Ovary (tissue), 10 donors: ENCODE measurements at places on chromosomes 4 and X. TPM values are rescaled to one million over a fixed set of nuclear protein-coding genes. Genes with fewer than 3 reads are reported as not detected.

The PRPS2 gene
- 501 TPM for total RNA-seq

The SYNPO2 gene
- 165 TPM for total RNA-seq

The GALNTL6 gene
- total RNA-seq: not detected

The MAGEA4 gene
- not detected for total RNA-seq

The CHRNA9 gene
- total RNA-seq: not detected

The NALF2 gene
- 0.30 TPM for total RNA-seq

GRCh38 chr4:144595681-144596080, 50.3 kb upstream of the HHIP start:
- no peaks in the 10 kb centered on the region for H3K27me3 ChIP-seq
- no peak for DNase-seq
- no peaks in the 10 kb centered on the region for H3K36me3 ChIP-seq
- H3K4me1 ChIP-seq: no peaks in the 10 kb centered on the region
- no peak overlapping the region for H3K4me3 ChIP-seq

DNA sequence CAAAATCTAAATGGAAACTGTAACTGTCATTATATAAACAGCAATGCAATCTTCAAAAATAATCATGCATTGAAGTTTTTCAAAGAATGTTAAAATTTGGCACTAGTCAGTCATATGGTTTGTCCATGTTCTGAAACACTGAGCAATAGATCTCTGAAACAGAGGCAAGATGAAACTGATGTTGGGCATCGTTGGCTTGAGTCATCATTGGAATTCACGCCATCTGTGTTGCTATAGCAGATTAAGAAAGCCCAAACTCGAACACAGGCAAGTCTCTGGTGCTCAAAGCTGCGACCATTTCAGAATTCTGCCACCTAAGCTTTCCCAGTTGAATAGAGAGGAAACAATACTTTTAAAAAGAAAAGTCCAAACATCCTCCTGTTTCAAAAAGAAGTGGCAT, 114.1 kb upstream of the PPARGC1A start:
- H3K27me3 ChIP-seq: no peaks in the 10 kb centered on the region
- H3K27ac ChIP-seq: no peak overlapping the region
- peaks cover 3% of the 10 kb centered on the region for H3K4me1 ChIP-seq
- H3K36me3 ChIP-seq: no peaks in the 10 kb centered on the region
- no peak overlapping the region for H3K4me3 ChIP-seq

GRCh38 chr4:41611124-41611838, 73.3 kb downstream of the LIMCH1 start:
- DNase-seq: no peak
- no peak overlapping the region for H3K27ac ChIP-seq
- no peaks in the 10 kb centered on the region for H3K27me3 ChIP-seq
- no peaks in the 10 kb centered on the region for H3K36me3 ChIP-seq
- H3K4me3 ChIP-seq: no peak overlapping the region

DNA sequence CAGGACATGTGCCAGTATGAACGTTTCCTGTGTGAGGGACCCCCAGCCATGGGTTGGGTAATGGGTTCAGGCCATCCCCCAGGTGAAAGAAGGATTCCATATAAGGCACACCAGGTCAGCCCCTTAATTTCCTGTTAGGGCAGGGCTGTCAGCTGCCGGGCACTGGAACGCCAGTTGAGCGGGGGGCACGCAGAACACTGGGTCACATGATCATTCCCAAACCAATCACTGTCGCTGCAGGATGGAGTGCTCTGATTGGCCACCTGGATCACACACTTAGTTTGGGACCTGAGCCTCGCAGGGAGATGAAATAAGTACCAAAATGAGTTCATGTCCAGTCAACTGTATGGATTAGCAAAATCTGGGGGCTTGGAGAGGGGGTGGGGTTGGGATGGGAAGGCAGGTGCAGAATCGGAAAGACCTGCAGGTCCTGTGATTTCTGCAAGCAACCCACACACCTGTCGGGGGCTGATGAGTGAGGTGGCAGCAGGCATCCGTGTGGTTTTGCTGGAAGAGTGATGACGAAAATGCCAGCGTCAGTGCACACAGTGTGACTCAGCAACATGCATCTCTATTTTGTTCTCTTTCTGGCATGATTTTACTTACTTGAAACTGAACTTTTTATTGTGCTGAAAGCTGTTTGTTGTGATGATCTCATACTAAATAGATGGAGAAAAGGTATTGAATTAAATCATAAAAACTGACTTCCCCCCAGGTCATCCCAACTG, 32.2 kb downstream of the RNF212 start:
- no peaks in the 10 kb centered on the region for H3K27me3 ChIP-seq
- no peak for DNase-seq
- no peak overlapping the region for H3K4me3 ChIP-seq
- H3K4me1 ChIP-seq: no peaks in the 10 kb centered on the region
- no peaks in the 10 kb centered on the region for H3K36me3 ChIP-seq

GRCh38 chr4:188941524-188942119, 802.4 kb downstream of the TRIML1 start:
- H3K27ac ChIP-seq: no peak overlapping the region
- no peaks in the 10 kb centered on the region for H3K27me3 ChIP-seq
- no peaks in the 10 kb centered on the region for H3K4me1 ChIP-seq
- DNase-seq: no peak

GRCh38 chrX:63658920-63659319, 126.1 kb downstream of the ARHGEF9 start:
- H3K27me3 ChIP-seq: no peaks in the 10 kb centered on the region
- no peak for DNase-seq
- no peaks in the 10 kb centered on the region for H3K4me1 ChIP-seq
- H3K36me3 ChIP-seq: no peaks in the 10 kb centered on the region
- no peak overlapping the region for H3K4me3 ChIP-seq
- H3K27ac ChIP-seq: no peak overlapping the region

GRCh38 chr4:109616243-109616642, 56.2 kb downstream of the MCUB start:
- no peak overlapping the region for H3K4me3 ChIP-seq
- H3K36me3 ChIP-seq: no peaks in the 10 kb centered on the region
- DNase-seq: no peak
- no peak overlapping the region for H3K27ac ChIP-seq
- no peaks in the 10 kb centered on the region for H3K27me3 ChIP-seq
- peaks cover 2% of the 10 kb centered on the region for H3K4me1 ChIP-seq

GRCh38 chr4:127140306-127140705, 492.5 kb upstream of the INTU start:
- H3K27ac ChIP-seq: no peak overlapping the region
- no peaks in the 10 kb centered on the region for H3K4me1 ChIP-seq
- no peak overlapping the region for H3K4me3 ChIP-seq
- no peak for DNase-seq

- no peak overlapping the region for H3K4me3 ChIP-seq
- peak; percentile 82 for DNase-seq
- no peak overlapping the region for H3K27ac ChIP-seq
- no peaks in the 10 kb centered on the region for H3K36me3 ChIP-seq
- H3K27me3 ChIP-seq: no peaks in the 10 kb centered on the region
Observed at GRCh38 chr4:151169223-151169622, 69.8 kb downstream of the RPS3A start.

GRCh38 chrX:7108030-7108429, 39.5 kb upstream of the STS start:
- H3K4me1 ChIP-seq: peaks cover 2% of the 10 kb centered on the region
- no peaks in the 10 kb centered on the region for H3K27me3 ChIP-seq
- no peak for DNase-seq
- no peaks in the 10 kb centered on the region for H3K36me3 ChIP-seq
- no peak overlapping the region for H3K4me3 ChIP-seq
- H3K27ac ChIP-seq: no peak overlapping the region

DNA sequence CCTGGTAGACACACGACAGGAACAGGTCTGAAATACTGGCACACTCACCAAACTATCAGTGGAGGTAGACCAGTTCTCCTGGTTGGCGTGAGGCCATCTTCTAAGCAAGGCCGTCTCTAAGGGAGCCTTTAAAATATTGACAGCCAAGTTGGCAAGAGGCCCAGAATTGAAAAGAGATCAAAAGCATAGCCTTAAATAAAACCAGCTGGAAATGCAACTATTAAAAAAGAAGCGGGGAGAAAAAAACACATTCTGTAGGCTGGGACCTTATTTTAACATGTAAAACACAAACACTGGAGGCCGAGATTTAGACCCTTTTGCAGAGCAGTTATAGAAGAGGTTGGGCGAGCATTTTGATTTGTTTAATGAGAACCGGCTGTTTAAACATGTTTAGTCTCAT, 233.0 kb upstream of the CLNK start:
- no peak overlapping the region for H3K4me3 ChIP-seq
- no peaks in the 10 kb centered on the region for H3K27me3 ChIP-seq
- no peaks in the 10 kb centered on the region for H3K36me3 ChIP-seq
- peaks cover 4% of the 10 kb centered on the region for H3K4me1 ChIP-seq
- no peak for DNase-seq

DNA sequence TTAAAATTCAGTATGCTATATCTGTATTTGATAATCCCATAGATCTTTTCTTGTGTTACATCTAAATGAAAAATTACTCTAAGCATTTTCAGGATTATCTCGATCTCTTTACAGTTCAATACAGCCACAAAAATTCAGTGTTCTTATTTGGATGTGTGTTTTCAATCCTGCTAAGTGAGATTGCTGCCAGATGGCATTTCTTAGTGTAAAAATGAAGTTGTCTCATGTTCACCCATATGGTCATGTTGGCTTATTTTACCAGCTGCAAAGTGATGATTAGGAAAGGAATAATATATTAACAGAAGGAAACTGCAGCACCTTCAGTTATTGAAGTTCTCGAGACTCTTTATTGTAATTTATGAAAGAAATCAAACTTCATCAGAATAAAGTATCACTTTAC, 12.1 kb upstream of the FAM47A start:
- no peaks in the 10 kb centered on the region for H3K36me3 ChIP-seq
- no peaks in the 10 kb centered on the region for H3K4me1 ChIP-seq
- no peak for DNase-seq
- H3K4me3 ChIP-seq: no peak overlapping the region
- no peak overlapping the region for H3K27ac ChIP-seq
- H3K27me3 ChIP-seq: no peaks in the 10 kb centered on the region

DNA sequence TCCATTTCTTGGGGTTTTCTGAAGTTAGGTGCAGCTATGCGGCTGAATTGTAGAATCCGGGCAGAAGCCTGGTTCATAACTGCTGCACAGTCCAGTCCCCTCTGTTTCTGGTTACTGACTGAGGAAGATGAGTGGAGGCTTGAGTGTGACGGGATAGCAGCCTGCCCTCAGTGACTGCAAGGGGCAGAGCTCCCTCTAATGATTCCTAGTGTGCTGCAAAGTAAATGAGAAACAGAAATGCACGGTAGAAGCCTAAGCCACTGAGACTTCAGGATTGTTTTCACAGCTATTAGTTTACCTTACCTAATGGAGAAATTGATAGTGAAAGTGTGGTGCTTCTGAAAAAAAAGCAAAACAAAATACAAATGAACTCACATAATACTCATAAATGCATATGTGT, 189.2 kb downstream of the GPM6A start:
- no peaks in the 10 kb centered on the region for H3K4me1 ChIP-seq
- no peak overlapping the region for H3K27ac ChIP-seq
- no peak overlapping the region for H3K4me3 ChIP-seq
- no peak for DNase-seq
